ENCODE measurements at places on chromosomes 16 and 17. TPM values are rescaled to one million over a fixed set of nuclear protein-coding genes. Genes with fewer than 3 reads are reported as not detected.

KRTAP1-3 gene
- total RNA-seq: not detected

GRCh38 chr16:50800074-50800473 is 58.2 kb downstream of the CYLD start:
- DNase-seq: no peak

- no peak for DNase-seq
These were observed 25.9 kb downstream of the ABCC12 start for GRCh38 chr16:48129926-48130325.

DNA sequence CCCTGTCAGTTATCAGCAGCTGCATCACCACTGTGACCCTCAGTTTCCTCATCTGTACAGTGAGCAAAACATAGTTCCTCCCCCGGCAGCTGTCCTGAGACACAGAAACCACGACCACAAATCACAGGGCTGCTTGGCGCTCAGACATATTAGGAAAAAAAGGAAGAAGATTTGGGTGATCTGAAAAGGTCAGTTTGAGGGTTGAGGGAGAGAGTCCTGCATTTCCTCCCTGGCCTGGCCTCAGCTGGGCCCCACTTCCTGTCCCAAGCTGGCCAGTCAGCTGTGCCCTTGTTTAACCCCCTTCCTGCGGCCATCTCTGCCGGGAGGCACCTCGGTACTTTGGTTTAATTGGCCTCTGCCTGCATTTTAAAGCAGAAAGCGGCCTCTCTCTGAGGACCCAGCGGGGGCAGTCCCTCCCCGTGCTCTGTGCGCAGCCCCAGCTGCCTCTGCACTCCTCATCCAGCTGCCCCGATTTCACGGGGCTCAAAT is 24.0 kb upstream of the CIBAR2 start:
- no peak for DNase-seq

DNA sequence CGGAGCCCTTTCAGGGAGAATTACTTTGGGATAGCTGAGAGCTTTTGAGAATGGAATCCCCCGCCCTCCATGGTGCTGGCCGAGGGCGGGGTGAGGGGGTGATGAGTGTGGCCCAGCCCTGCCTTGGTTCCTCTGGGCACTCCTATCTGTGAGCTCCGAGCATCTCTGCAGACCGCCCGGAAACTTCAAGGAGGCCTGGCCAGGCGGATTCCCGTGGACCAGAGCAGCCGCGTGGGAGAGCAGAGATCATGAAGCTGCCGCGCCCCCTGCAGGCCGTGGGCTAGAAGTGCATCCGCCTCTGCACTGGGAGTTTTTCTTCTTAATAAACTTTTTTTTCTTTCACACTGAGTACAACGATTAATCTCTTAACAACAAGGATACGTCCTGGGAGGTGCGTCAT is 392.9 kb upstream of the EEF2KMT start:
- DNase-seq: no peak

GRCh38 chr17:48177816-48178215 is 70.2 kb downstream of the SNX11 start:
- no peak for DNase-seq

G6PC1 gene
- not detected for total RNA-seq
